NCI-H1694 (cell line): ENCODE measurements at places on chromosomes 5 and 9.

- DNase-seq, result no peak
These were observed 58.3 kb upstream of the NEK6 start for GRCh38 chr9:124199474-124199873.

GRCh38 chr9:109830545-109830944 is 50.5 kb downstream of the PALM2AKAP2 start:
- no peak for DNase-seq

DNA sequence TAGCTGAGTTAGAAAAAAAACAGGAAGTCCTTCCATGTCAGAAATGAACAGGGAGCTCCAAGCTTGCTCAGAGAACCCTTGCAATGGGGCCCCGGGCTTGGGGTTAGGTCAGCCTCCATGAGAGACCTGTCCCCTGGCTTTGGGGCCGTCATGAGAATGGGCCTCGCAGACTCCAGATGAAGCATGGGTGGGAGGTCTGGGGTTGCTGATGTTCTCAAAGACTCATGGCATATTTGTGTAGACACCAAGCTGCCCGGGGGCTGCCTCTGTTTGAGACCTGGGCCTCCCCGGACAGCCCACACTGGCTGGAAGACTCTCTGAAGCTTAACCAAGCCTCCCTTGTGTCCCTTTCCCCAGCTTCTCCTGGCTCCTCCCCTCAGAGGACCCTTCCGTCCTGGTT is 186.3 kb downstream of the IRX2 start:
- DNase-seq, result no peak

GRCh38 chr9:122099271-122099869 is 6.3 kb upstream of the TTLL11 start:
- DNase-seq, result peak; percentile 39

DNA sequence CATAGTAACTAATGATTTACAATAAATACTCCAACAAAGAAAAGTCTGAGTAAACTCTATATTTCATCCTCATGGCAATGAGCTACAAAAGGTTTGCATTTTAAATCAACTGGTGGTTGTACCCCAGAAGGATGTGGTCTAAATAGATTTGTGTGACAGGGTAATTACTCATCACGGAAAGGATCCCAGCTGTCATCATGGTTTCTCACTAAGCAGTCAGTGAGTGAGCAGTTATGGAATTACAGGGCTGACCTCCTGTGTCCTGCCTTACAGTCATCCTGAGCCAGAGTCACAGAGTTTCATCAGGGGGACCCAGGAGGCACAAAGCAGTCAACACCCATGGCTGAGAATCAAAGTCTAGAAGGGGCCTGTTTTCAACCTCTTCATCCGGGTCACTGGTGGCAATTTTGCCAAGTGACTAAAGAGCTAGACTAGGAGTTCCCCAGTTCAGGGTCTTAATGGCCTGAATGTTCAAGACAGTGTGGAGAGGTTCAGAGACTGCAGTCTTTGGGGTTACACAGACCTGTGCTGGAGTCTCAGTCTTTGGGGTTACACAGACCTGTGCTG is 210.7 kb upstream of the SLC24A2 start:
- DNase-seq, result no peak

- no peak for DNase-seq
These were observed 58.5 kb downstream of the MLANA start for GRCh38 chr9:5949103-5949699.

GRCh38 chr9:93301911-93302541 is 118.1 kb downstream of the WNK2 start:
- DNase-seq, result no peak

- DNase-seq, result no peak
These were observed 1.2 kb upstream of the RNF38 start for GRCh38 chr9:36401164-36401740.

GRCh38 chr5:42875785-42876374 is 64.2 kb upstream of the SELENOP start:
- DNase-seq, result no peak

GRCh38 chr5:151213803-151214613 is 9.9 kb downstream of the CCDC69 start:
- DNase-seq, result no peak

- DNase-seq, result no peak
These were observed 292.1 kb downstream of the ARRDC3 start for GRCh38 chr5:91090995-91091394.
